ENCODE measurements at places on chromosomes 1 and 21. TPM values are rescaled to one million over a fixed set of nuclear protein-coding genes. Genes with fewer than 3 reads are reported as not detected.

GRCh38 chr1:204377800-204378668, 18.3 kb upstream of the PLEKHA6 start:
- no peaks in the 10 kb centered on the region for H3K36me3 ChIP-seq
- no peaks in the 10 kb centered on the region for H3K4me1 ChIP-seq
- H3K27ac ChIP-seq, result no peak overlapping the region
- H3K4me3 ChIP-seq, result peak overlapping the region; percentile 3
- no peak for DNase-seq

TEDDM1 gene
- total RNA-seq, result not detected

DNA sequence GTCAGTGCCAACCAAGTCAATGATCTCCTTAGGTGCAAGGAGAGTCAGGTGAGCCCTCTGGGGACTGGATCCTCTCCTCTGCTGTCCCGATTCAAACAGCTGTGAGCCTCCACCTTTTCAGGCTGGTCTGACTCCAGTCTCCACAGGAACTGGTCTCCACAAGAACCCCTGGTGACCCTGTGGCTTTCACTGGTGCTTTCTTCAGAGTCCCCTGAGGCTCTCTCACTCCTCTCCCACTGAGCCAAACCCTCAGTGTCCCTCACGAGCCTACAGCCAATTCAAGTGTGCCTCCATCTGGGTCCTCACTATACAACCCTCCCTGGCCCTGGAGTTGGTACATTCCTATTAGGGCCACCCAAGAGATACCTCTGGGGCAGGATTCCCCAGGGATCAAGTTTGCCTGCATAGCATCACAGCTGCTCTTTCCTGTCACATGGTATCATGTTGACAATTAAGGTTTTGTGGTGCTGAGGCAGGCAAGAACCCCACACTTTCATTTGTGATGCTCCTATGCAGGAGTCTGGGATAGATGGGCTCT, 5.2 kb upstream of the NGF start:
- H3K4me3 ChIP-seq, result no peak overlapping the region
- H3K4me1 ChIP-seq, result no peaks in the 10 kb centered on the region
- H3K27ac ChIP-seq, result no peak overlapping the region
- H3K27me3 ChIP-seq, result no peaks in the 10 kb centered on the region
- no peaks in the 10 kb centered on the region for H3K36me3 ChIP-seq

DNA sequence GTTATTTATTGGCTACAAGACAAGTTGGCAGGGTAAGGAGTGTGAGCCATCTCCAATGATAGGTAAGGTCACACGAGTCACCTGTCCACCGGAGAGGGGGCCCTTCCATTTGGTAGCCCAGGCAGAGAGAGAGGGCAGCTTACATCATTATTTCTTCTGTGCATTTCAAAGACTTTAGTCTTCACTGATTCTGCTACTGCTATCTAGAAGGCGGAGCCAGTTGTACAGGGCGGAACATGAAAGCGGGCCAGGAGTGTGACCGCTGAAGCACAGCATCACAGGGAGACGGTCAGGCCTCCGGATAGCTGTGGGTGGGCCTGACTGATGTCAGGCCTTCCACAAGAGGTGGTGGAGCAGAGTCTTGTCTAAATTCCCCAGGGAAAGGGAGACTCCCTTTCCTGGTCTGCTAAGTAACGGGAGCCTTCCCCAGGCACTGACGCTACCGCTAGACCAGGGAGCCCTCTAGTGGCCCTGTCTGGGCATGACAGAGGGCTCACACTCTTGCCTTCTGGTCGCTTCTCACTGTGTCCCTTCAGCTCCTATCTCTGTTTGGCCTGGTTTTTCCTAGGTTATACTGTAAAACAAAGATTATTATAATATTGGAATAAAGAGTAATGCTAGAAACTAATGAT, 36.7 kb downstream of the ZNF695 start:
- DNase-seq, result no peak
- H3K4me3 ChIP-seq, result no peak overlapping the region
- no peaks in the 10 kb centered on the region for H3K4me1 ChIP-seq
- no peaks in the 10 kb centered on the region for H3K27me3 ChIP-seq
- no peaks in the 10 kb centered on the region for H3K36me3 ChIP-seq

- no peak overlapping the region for H3K4me3 ChIP-seq
- DNase-seq, result no peak
- H3K27ac ChIP-seq, result no peak overlapping the region
- H3K4me1 ChIP-seq, result no peaks in the 10 kb centered on the region
- no peaks in the 10 kb centered on the region for H3K36me3 ChIP-seq
Observed at GRCh38 chr1:20191266-20191825, 5.0 kb upstream of the PLA2G2C start.

DNA sequence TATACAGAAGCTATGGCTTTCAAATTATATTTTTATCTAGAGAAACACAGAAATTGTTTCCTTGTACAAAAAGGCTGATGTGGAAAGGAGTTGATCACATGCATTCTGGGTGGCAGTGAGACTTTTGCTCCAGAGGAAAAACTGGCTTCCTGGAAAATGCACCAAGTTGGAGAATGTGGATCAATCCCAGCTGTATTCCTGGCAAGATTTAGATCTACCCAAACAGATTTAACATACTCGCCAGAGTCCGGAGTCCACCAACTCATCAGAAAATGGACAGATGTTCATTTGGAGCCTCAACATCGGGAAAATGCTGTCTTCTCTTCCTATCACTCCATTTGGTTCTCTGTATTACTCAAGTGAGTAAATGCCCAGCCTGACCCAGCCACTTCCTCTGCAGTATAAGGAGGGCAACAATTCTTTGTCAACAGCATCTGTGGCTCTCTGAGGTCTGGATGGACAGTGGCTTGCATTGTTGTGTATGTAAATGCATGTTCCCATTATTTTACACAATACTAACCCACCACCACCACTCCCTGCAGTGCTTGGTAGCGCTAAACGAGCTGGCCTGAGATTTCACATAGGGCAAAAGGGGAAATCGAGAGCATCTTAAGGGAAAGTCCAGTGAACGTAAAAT, 226.2 kb upstream of the IRF2BP2 start:
- H3K27me3 ChIP-seq, result no peaks in the 10 kb centered on the region
- no peak for DNase-seq

- H3K27ac ChIP-seq, result no peak overlapping the region
- DNase-seq, result peak; percentile 33
- H3K36me3 ChIP-seq, result no peaks in the 10 kb centered on the region
- no peaks in the 10 kb centered on the region for H3K27me3 ChIP-seq
- no peaks in the 10 kb centered on the region for H3K4me1 ChIP-seq
Observed at GRCh38 chr1:208135354-208135753, 108.8 kb downstream of the PLXNA2 start.

TRIM67 gene
- 0.17 TPM for total RNA-seq

GRCh38 chr1:220915117-220915440, 35.8 kb downstream of the HLX start:
- H3K4me3 ChIP-seq, result no peak overlapping the region
- H3K36me3 ChIP-seq, result no peaks in the 10 kb centered on the region
- H3K4me1 ChIP-seq, result no peaks in the 10 kb centered on the region
- H3K27ac ChIP-seq, result no peak overlapping the region

FMN2 gene
- total RNA-seq, result 1.5 TPM

DNA sequence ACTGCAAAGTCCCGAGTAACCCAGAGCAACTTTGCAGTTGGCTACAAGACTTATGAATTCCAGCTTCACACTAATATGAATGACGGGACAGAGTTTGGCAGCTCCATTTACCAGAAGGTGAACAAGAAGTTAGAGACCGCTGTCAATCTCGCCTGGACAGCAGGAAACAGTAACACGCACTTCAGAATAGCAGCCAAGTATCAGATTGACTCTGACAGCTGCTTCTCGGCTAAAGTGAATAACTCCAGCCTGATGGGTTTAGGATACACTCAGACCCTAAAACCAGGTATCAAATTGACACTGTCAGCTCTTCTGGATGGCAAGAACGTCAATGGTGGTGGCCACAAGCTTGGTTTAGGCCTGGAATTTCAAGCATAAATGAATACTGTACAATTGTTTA, 66.8 kb downstream of the ACBD6 start:
- DNase-seq, result no peak
- H3K36me3 ChIP-seq, result no peaks in the 10 kb centered on the region
- no peaks in the 10 kb centered on the region for H3K4me1 ChIP-seq

- no peaks in the 10 kb centered on the region for H3K27me3 ChIP-seq
- no peaks in the 10 kb centered on the region for H3K36me3 ChIP-seq
- H3K4me1 ChIP-seq, result no peaks in the 10 kb centered on the region
Observed at GRCh38 chr1:41791667-41792484, 126.8 kb downstream of the HIVEP3 start.

- H3K4me3 ChIP-seq, result no peak overlapping the region
- DNase-seq, result no peak
- H3K27ac ChIP-seq, result no peak overlapping the region
- no peaks in the 10 kb centered on the region for H3K27me3 ChIP-seq
Observed at GRCh38 chr1:213686983-213687382, 300.8 kb upstream of the PROX1 start.

PTGFR gene
- 32.7 TPM for total RNA-seq

GRCh38 chr1:67816506-67816905, 16.8 kb downstream of the GNG12 start:
- H3K4me1 ChIP-seq, result peaks cover 3% of the 10 kb centered on the region
- no peak overlapping the region for H3K27ac ChIP-seq
- DNase-seq, result no peak
- H3K4me3 ChIP-seq, result no peak overlapping the region

- peaks cover 12% of the 10 kb centered on the region for H3K4me1 ChIP-seq
- no peak overlapping the region for H3K27ac ChIP-seq
- H3K36me3 ChIP-seq, result no peaks in the 10 kb centered on the region
- DNase-seq, result no peak
- H3K27me3 ChIP-seq, result no peaks in the 10 kb centered on the region
Observed at GRCh38 chr1:108585313-108585712, 25.4 kb downstream of the EEIG2 start.

- peaks cover 4% of the 10 kb centered on the region for H3K4me1 ChIP-seq
- DNase-seq, result peak; percentile 70
- no peaks in the 10 kb centered on the region for H3K36me3 ChIP-seq
Observed at GRCh38 chr21:32423320-32424190, 11.0 kb downstream of the EVA1C start.

GRCh38 chr1:56866656-56867055, 12.1 kb downstream of the C8A start:
- H3K27ac ChIP-seq, result peak overlapping the region; percentile 57
- peaks cover 2% of the 10 kb centered on the region for H3K4me1 ChIP-seq
- peak; percentile 17 for DNase-seq
- H3K4me3 ChIP-seq, result no peak overlapping the region
- no peaks in the 10 kb centered on the region for H3K36me3 ChIP-seq

- DNase-seq, result no peak
- peaks cover 21% of the 10 kb centered on the region for H3K4me1 ChIP-seq
- peak overlapping the region; percentile 27 for H3K27ac ChIP-seq
- no peak overlapping the region for H3K4me3 ChIP-seq
- no peaks in the 10 kb centered on the region for H3K36me3 ChIP-seq
Observed at GRCh38 chr1:222911866-222912265, 97.0 kb downstream of the DISP1 start.

DNA sequence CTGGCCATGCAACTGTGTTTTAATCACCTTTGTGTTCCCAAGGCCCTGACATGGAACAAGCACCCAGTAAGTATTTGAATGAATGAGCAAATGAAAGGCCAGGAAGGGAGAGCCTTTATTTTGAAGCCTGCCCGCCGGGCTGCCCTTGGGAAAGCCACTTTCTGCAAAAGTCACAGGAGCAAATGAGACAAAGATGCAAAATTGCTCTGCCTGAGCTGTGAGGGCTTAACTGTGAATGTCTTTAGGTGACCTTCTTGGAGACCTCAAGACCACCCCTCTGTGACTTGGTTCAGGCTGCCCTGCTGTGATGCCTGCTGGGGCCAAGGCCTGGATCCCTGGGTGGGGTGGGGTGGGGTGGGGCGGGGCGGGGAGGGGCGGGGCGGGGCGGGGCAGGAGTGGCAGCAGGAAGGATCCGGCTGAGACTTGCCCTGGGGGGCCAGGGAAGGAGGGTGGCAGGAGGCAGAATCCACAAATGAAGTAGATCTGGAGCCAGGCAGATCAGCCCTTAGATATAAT, 54.0 kb downstream of the RUNX3 start:
- no peaks in the 10 kb centered on the region for H3K27me3 ChIP-seq
- H3K4me3 ChIP-seq, result no peak overlapping the region
- H3K27ac ChIP-seq, result no peak overlapping the region
- no peak for DNase-seq
- no peaks in the 10 kb centered on the region for H3K36me3 ChIP-seq
- H3K4me1 ChIP-seq, result no peaks in the 10 kb centered on the region

- no peak for DNase-seq
- peaks cover 5% of the 10 kb centered on the region for H3K4me1 ChIP-seq
- peak overlapping the region; percentile 92 for H3K4me3 ChIP-seq
- peaks cover 13% of the 10 kb centered on the region for H3K36me3 ChIP-seq
Observed at GRCh38 chr21:43790010-43790524, 690 bp downstream of the RRP1 start.

- H3K4me3 ChIP-seq, result no peak overlapping the region
- H3K27ac ChIP-seq, result no peak overlapping the region
- no peaks in the 10 kb centered on the region for H3K4me1 ChIP-seq
- H3K36me3 ChIP-seq, result no peaks in the 10 kb centered on the region
Observed at GRCh38 chr1:33721301-33721815, 142.5 kb upstream of the HMGB4 start.

MARK1 gene
- 2.1 TPM for total RNA-seq

GRCh38 chr1:22591576-22591975, 28.3 kb downstream of the EPHA8 start:
- H3K27ac ChIP-seq, result no peak overlapping the region
- H3K27me3 ChIP-seq, result peaks cover 9% of the 10 kb centered on the region
- H3K4me3 ChIP-seq, result no peak overlapping the region
- no peak for DNase-seq

SPATA17 gene
- total RNA-seq, result 0.77 TPM

GRCh38 chr1:235940285-235940684, 73.6 kb upstream of the LYST start:
- no peak overlapping the region for H3K27ac ChIP-seq
- H3K27me3 ChIP-seq, result no peaks in the 10 kb centered on the region
- no peak overlapping the region for H3K4me3 ChIP-seq
- H3K4me1 ChIP-seq, result peaks cover 14% of the 10 kb centered on the region

GRCh38 chr1:212700892-212701819, 1.5 kb upstream of the BATF3 start:
- DNase-seq, result peak; percentile 58
- peak overlapping the region; percentile 51 for H3K4me3 ChIP-seq
- H3K27ac ChIP-seq, result no peak overlapping the region
- H3K36me3 ChIP-seq, result no peaks in the 10 kb centered on the region
- H3K27me3 ChIP-seq, result no peaks in the 10 kb centered on the region
- peaks cover 4% of the 10 kb centered on the region for H3K4me1 ChIP-seq

GRHL3 gene
- not detected for total RNA-seq

- H3K4me3 ChIP-seq, result no peak overlapping the region
- no peaks in the 10 kb centered on the region for H3K36me3 ChIP-seq
- DNase-seq, result no peak
- no peak overlapping the region for H3K27ac ChIP-seq
Observed at GRCh38 chr1:67281244-67281643, 26.4 kb upstream of the IL12RB2 start.

KCNE2 gene
- total RNA-seq, result not detected

- H3K27ac ChIP-seq, result no peak overlapping the region
- no peak overlapping the region for H3K4me3 ChIP-seq
- H3K36me3 ChIP-seq, result no peaks in the 10 kb centered on the region
- no peaks in the 10 kb centered on the region for H3K4me1 ChIP-seq
- no peak for DNase-seq
Observed at GRCh38 chr1:6025269-6026094, 20.2 kb upstream of the KCNAB2 start.

LRRIQ3 gene
- 1.3 TPM for total RNA-seq

SLC45A3 gene
- total RNA-seq, result 2.3 TPM

- H3K27me3 ChIP-seq, result peaks cover 26% of the 10 kb centered on the region
- H3K36me3 ChIP-seq, result no peaks in the 10 kb centered on the region
- H3K27ac ChIP-seq, result no peak overlapping the region
- H3K4me3 ChIP-seq, result no peak overlapping the region
- H3K4me1 ChIP-seq, result no peaks in the 10 kb centered on the region
Observed at GRCh38 chr1:24212376-24212775, 25.3 kb upstream of the IFNLR1 start.

OLIG1 gene
- not detected for total RNA-seq

Data from fibroblast of lung (primary cell).